Kidney glomerular epithelial cell (primary cell): ENCODE measurements at places on chromosomes 2 and 18.

DNA sequence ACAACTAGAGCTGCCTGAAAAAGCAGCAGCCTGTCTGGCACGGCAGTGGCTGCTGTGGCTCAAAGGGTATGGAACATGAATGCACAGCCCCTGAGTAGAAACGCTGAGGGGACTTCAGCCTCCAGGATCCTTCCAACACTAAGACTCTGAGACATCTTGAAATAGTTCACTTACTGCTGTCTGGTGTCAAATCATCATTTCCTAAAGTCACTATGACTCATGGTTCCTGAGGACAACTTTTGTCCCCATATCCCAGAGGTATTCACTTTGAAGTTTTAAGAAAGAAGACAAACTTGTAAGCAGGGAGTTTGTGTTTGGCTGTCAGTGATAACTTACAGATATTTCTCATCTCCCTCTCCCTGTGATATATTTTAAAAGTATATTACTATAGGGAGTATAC, 33.3 kb upstream of the NEB start:
- no peak for DNase-seq

DNA sequence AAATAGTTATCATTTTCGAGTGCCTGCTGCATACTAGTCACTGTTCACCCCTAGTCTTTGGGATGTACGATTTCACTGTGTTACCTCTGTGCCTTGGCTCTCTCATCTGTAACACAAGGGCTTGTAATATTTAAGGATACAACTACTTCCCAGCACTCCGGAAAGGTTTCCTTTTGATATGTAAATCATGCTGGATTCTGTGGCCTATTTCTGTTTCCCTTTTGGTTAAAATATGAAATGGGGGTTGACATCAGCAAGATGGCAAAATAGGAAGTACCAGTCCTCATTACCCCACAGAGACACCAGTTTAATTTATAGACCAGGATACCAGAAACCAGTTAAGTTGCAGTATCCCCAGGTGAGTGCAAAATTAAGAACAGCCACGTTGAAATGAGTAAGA, 23.5 kb downstream of the PSMG2 start:
- DNase-seq, result no peak

DNA sequence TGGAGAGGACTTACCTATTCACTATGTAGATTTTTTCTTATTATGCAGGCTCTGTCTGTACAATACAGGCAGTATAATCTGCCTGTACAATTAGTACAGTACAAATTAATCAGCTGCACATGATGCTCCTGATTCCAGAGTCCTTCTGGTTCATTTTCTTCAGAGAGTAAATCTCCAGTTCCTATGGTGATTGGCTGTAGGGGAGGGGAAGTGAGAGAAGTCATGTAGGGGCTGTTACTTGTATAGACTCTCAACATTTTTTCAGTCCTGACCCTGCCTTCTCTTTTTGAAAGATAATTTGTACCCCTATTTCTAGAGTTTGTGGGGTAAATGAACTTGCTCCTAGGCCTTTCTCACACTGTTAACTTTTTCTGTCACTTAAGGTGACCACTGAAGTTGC, 54.5 kb downstream of the PTPN4 start:
- DNase-seq, result no peak

GRCh38 chr2:215579809-215580208, 143.9 kb upstream of the FN1 start:
- DNase-seq, result no peak

DNA sequence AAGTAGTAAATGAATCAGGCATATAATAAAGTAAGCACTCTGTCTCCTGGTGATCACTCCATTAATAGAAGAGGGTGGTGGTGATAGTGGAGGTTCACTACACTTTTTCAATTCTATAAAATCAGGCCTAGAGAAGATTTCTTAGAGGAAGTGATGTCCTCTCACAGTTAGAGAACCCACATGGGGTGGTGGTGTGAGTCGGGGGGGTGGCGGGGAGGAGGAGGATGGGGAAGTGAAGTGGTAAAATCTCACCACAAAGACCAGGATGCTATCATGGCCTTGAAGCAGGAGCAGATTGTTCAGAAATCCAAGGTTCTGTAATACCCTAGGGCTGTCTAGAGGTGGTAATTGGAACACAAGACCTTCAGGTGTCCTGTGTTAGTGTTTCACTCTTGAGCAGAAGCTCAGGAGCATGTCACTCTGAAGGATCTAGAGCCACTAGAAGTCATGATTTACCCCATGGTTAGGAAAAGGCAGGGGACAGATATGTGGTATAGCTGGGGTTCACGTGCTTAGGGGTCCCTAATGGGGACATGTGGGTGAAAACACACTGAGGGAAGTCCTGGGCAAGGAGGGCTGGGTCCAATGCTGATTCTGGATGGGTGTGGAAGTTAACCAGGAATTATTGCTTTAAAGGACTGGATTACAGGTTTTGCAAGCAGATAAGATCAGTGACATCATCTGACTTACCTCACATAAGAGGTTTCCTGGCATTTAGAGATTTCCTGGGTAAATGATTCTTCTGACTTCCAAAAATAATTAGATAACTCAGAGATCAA, 31.0 kb downstream of the RNF125 start:
- peak; percentile 17 for DNase-seq

GRCh38 chr2:121944072-121944831, 188.8 kb downstream of the TSN start:
- DNase-seq, result no peak

DNA sequence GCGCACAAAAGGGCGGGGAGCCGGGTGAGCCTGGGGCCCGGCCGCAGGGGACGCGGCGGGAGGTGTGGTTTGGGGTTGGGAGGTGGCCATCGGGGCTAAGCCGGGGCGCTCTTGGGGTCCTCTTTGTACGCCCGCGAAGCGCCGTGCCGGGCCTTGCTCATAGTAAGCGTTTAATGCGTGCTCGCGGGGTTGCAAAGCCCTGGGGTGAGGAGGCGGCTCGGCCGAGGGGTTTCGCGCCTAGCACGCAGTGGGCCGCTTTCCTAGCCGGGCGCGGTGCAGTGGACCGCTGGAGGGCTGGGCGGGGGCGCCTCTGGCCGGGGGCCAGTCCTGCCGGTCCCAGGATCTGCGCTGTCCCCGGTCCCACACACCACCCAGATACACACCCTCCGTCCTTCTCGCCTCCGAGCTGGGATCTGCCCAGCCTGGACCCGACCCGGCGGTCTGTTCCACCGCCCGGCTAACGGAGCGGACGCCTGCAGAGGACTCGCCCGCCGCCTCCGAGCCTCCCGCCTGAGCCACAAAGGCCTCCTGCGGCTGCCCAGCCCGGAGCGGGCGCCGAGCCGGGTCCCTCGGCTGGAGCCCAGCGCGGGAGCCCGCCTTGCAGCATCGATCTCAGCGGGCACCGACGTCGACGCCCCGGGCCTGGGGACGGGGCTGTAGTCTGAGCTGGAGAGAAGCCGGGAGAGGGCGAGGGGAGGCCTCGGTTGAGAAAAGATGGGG, 564 bp downstream of the DPYSL5 start:
- DNase-seq, result no peak

DNA sequence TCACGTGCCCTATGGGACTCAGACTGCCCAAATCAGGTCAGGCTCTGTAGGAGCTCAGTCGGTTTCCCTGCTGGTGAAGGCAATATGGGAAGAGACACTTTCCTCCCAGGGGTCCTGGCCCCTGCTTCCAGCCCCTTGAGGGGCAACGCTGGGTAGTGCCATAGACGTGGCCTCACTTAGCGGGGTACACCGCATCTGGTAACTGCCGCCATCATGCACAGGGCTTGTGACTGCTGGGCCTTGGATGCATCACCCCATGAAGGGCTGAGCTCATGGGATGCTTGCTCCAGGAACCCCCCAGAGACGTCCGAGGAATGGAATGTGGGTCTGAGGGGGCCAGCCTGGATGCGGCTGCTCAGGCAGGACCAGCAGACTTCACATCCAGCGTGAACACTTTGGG, 127.3 kb upstream of the HDAC4 start:
- DNase-seq, result no peak

DNA sequence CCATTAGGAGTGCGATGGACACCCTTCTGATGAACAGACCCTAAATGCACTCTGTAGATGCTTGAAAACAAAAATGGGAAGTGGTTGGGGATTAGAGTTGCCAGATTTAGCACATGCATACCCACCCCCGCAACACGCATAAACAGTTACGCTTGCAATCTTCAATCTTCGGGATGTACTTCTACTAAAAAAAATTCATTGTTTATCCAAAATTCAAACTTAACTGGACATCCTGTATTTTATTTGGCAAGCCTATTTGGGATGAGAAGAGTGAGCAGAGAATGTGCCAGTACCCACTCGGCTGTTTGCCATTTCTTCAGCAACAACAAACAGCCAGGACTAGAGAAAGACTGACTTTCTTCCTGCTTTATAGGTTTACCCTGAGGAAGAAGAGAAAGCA, 18.4 kb downstream of the KIAA2012 start:
- DNase-seq, result no peak

DNA sequence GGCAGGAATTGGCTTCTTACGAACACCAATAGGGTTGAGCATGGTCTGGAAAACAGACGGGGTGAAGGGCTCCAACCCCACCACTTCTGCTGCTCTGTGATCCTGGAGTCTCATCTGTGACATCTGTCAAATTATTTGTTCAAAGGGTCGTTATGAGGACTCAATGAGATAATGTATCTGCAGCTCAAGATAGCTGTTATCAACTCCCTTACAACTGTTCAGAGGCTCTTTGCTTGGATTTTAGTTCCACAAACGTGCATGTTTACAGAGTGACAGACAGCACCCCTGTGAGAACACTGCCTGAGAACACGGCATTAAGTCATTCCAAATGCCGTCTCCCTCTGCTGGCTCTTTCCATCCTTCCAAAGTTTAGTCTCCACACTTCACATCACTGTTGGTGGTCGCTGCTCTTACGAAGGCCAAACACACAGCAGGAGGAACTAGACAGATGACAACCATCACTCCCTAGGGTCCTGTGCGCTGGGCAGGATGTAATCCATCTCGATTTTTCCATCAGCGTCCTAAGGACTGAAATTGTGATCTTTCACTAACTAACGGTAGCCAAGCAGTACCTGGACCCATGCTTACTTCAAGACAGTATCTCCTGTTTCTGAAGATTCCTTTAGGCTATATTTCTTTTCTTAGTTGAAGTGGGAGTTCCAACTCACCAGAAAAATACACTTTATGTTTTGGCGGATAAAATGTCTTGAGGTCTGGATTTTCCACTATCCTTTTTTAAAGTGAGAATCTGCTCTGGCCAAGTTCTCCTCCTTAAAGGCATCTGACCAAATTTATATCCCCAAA, 220.3 kb downstream of the ANAPC1 start:
- DNase-seq, result no peak

GRCh38 chr18:10094655-10095054, 180.8 kb downstream of the VAPA start:
- DNase-seq, result no peak
